Stimulated activated CD8-positive, alpha-beta memory T cell treated with anti-CD3 and anti-CD28 coated beads, Interleukin-4, amount 100 ng/mL, for 48 hours (primary cell): ENCODE measurements at places on chromosomes 2 and 18.

- no peak for DNase-seq
Measured at GRCh38 chr18:74382481-74383017, 66.9 kb downstream of the C18orf63 start.

DNA sequence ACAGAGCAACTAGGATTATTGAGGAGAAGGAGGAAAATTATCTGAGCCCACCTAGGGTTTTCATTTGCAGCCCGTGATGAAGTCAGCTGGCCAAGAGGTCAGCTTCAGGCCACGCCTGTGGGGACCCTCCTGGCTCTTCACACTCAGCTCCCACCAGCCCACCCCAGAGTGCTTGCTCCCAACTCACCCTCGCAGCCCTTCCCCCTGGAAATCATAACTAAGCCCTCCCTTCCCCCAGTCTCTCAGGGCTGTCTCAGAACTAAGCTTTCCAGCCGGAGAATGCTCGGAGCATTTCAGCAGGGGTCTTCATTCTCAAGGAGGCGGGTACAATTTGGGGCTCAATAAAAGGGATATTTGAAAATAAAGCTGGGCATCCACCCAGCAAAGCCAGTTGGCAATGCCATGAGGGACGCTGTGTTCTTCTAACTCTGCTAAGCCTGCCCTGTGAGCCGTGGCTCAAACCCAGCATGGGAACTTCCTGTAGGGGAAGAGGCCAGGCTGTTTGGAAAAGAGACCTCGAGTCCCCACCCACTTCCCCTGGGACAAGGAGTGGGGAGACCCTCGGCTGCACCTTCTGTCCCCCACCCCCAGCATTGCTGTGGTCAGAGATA is 194.9 kb downstream of the CTIF start:
- DNase-seq = no peak

GRCh38 chr2:27615316-27615715 is 13.5 kb downstream of the CCDC121 start:
- DNase-seq = no peak

DNA sequence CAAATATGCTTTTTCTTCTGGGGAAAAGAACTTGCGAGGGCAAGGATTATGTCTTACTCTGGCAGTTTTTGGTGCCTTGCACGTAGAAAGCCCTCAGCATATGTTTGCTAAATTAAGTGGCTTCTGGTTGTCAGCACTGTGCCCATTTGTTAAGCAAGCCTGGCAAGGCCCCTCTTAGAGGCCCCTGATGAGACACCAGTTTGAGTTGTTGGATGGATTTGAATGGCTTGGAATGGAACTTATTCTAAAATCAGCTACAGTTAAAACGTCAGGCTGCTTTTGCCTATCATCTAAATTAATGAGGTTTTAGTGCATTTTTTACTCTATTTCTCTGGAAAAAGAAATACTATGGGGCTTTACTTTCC is 28.2 kb downstream of the TMEM182 start:
- no peak for DNase-seq

GRCh38 chr2:128412181-128412871 is 93.7 kb upstream of the HS6ST1 start:
- no peak for DNase-seq

DNA sequence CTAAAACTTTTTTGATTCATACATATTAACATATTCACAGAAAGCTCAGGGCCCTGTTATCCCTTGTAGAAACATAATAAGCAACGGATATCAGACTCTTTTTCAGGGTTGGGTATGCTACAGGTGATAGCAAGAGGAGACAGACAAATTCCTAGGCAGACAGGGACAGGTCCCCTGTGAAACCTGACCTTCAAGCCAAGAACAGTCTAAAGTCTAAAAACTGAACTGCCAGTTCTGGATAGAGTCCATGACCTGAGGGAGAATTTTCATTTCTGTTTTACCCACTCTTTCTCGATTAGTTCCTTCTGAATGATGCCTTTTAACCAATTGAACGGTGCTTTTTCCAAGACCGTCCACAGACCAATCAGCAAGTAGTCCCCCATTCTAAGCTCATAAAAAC is 54.2 kb downstream of the RIT2 start:
- DNase-seq = no peak

GRCh38 chr18:66571845-66572244 is 32.0 kb downstream of the CDH19 start:
- no peak for DNase-seq

GRCh38 chr2:213296270-213296669 is 12.0 kb downstream of the SPAG16 start:
- DNase-seq = no peak
